ENCODE measurements at places on chromosomes 2 and 18.

DNA sequence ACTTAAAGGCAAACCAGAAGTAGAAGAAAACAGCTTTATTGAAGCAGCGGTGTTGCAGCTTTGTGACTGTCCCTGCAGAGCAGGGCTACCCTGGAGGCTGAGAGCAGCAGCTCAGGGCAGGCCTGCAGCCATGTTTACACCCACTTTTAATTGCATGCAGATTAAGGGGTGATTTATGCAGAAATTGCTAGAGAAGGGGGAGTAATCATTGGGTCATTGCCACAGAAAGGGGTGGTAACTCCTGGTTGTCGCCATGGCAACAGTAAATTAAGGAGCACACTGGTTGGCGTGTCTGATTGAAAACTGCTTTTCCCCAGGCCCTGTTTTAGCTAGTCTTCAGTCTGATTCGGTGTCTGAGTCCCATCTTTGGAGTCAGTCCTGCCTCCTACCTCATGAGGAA is 195.4 kb upstream of the HDAC4 start:
- no peak for DNase-seq

DNA sequence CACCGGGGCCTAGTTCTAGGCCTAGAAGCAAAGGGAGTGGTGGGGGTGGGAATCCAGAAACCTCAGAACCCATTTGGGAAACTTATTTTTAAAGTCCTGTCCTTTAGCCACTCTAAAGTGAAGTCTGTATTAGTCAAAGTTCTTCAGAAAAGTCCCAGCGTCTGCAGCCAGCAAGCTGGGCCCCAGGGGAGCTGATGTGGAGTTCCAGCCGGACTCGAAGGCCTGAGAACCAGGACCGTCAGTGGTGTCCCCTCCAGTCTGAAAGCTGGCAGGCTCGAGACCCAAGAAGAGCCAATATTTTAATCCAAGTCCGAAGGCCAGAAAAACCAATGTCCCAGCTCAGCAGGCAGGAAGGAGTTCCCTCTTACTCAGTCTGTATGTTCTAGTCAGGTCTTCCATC is 32.4 kb downstream of the ID2 start:
- DNase-seq, result no peak

DNA sequence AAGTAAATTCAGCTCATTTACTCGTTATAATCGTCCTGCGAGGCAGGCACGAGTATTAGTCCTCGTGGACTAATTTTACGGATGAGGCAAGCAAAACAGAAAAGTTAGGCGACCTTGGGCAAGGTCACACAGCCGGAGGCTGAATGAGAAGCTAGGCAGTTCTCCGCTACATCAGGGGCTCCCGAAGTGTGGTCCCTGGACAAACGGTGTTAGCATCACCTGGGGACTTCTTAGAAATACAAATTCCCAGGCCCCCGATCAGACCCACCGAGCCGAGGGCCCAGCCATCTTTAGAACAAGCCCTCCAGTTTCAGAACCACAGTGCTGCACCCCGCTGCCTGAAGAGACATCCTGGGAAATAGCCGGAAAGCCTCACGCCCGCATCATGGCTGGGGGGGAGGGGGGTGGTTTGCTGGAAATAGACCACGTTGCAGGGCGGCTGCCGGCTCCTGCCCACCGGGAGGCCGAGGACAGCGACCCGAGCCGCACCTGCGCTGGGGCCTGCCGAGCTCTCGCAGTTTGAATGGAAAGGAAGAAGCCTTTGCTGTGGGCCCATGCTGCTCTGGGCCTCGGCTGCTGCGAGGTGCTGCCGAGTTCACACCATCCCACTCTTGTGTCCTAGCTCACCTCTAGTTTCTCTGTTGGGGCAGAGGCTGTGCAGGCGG is 72.2 kb downstream of the TFCP2L1 start:
- DNase-seq, result no peak

GRCh38 chr2:147342329-147342728 is 502.5 kb upstream of the ACVR2A start:
- no peak for DNase-seq

DNA sequence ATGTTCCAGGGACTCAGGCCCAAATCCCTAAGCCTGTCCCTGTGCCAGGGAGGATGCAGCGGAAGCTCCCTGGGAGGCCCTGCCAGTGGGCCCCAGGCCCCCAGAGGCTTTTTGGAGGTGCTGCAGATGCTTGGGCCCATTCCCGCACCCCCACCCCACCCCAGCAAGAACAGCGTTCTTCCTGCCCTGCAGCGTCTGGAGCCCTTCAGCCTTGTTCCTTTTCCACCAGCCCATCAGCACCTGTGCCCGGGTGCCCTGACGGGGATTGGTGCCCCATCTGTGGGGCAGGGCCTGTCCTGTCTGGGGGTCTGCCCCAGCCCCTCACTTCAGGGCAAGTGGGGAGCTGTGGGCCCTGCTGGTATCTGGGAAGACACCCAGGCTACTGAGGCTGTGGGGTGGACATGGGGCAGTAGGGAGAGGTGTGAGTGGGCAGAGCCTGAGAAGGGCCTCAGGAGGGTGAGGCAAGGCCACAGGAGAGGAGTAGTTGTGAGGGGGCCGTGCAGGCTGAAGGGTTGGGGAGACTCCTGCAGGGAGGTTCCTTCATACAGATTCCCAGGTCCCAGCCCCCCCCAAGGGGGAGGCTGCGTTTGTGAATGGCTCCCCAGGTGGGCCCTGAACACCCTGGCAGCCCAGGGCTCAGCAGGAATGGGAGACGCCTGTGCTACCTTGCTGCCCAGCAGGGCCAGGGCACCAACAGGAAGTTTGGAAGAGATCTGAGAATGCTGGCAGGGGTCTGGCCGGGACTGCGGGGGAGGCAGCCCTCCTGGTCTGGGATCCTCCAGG is 2.4 kb downstream of the RNPEPL1 start:
- DNase-seq, result no peak

DNA sequence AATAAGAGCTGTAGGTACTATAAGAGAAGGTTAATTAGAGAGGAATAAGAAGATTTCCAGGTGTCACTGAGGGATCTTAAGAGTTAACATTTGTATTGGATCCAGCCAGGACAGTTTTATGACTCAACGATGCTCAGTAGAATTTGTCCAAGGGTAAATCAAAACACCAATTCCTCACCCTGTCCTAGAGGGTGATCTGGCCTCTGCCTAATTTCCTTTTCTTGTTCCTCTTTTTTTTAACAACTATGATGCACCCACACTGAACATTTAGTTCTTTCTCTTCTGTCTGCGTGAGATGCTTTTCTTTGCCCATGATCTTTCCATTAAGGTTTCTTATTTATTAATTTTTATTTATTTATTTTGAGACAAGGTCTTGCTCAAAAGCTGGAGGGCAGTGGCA is 92.0 kb downstream of the PMS1 start:
- no peak for DNase-seq

DNA sequence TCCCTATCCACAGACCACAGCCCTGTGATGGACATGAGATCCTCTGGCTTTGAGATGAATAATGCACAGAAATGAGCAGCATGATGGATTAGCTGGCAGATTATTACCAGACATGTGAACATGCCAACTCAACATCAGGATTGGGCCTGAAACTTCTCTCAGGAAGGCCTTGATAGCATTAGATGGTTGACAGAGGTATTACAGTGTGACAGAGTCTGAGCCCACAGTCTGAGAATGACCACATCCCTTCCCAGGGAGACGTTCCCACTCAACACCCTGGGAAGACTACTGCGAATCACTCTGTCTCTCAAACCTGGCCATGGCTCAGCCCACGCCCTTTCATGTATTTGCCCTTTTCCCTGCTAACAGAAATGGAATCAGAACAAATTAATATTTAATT is 66.9 kb downstream of the BCL11A start:
- no peak for DNase-seq

GRCh38 chr2:241894056-241894641 is 24.6 kb downstream of the RTP5 start:
- DNase-seq, result no peak

DNA sequence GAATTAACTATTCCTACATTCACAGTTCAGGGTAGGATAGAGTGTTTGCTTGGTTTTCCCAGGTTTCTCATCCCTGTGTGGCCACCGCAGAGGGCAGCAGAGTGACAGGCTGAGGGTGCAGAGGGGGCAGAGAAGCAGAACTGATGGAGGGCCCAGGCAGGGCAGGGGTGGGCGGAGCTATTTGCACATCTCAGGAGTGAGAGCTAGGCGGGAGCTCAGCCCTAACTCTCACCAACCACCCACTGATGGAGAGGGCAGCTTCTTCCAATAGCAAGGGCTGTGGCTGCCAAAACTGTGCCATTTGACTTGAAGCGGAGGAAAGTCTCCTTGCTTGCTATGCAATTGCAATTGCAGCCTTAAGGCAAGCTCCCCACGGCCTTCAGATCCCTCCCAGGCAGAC is 12.0 kb upstream of the DARS1 start:
- no peak for DNase-seq

GRCh38 chr2:136497709-136498108 is 267.6 kb upstream of the THSD7B start:
- DNase-seq, result no peak

Measured in activated CD4-positive, CD25-positive, alpha-beta regulatory T cell treated with anti-CD3 and anti-CD28 coated beads, Interleukin-2, amount 50 U/mL, for 16 hours (primary cell).